Right forelimb (tissue), 1 donor: ENCODE measurements at places on chromosomes 2 and 18.

DNA sequence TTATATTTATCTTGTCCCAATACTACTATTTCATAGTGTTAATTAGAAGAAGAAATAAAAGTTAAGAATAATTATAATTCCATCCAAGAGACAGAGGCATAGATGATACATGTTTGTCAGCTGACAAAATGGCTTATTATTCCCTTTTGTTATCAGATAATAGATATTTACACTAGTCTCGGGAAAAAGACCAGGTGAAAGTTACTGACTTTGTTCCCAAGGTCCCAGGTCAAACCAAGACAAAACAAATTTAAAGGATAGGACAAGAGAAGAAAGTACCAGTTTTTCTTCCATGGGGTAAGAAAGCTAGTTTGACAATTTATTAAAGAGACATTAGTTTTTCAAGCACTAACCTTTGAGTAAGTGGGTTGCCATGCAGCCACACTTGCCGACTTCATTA is 73.2 kb downstream of the TTN start:
- no peak for DNase-seq

DNA sequence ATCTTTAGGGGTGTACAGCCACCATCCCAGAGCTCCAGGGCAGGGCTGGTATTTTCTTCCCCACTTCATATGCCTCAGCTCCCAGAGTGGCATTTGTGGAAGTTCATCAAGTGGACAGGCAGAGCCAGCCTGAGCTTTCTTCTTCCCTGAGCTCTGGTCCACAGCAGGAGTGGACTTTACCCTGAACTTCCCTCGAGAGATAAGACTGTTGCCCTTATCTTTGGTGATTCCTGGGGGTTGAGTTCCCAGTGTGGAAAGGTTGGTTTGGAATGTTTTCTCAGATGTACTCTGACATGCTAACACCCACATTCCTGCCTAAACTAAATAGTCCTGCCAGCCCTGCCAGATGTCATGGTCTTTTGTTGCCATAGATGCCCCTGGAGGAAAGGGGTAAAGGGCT is 62.0 kb upstream of the LGALSL start:
- DNase-seq, result no peak

- DNase-seq, result peak; percentile 50
Observed at GRCh38 chr2:172101821-172102390, 794 bp downstream of the DLX2 start.

- no peak for DNase-seq
Observed at GRCh38 chr2:165959371-165959770, 5.8 kb upstream of the TTC21B start.

- no peak for DNase-seq
Observed at GRCh38 chr2:159457589-159457988, 158.8 kb downstream of the BAZ2B start.

GRCh38 chr2:28349546-28350165 is 43.0 kb upstream of the FOSL2 start:
- DNase-seq, result peak; percentile 22

- peak; percentile 59 for DNase-seq
Observed at GRCh38 chr2:38505779-38506178, 96.9 kb downstream of the HNRNPLL start.

DNA sequence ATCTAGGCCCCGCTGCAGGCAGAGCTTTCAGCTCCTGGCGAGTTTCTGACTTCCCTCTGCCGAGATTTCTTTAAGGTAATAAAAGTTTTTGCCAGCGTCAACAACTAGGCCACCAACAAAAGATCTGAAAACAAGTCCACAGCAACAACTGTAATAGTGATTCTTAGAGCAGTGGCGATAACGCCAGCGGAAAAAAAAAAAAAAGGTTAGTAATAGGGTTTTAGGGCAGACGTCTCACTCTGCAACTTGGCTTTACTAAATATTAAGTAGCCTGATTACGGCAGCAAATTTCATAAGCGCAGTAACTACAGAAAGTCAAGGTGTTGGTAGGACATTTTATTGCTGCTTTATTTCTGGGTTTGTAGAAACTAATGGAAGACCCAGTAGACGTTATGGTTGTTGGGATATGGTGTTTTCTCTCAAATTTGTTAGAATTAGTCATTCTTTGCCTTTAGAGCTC is 481 bp downstream of the SLC30A6 start:
- no peak for DNase-seq

DNA sequence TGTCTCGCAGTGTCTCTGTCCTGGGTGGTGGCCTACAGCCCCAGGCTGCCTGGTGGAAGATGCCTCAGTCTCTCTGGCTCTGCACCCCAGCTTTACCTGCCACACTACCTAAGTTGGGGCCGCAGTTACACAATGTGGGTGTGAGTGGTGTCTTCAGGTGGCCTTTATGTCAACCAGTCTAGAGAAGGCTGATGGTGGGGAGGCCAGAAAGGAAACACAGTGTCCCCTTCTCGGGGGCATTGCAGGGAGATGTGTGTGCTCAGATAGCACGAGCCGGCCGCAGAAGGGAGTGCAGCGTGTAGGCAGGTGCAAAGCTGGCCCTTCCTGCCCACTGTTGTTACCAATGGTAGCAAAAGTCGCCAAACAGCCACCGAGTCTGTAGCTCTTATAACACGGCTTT is 216.1 kb downstream of the SH3RF3 start:
- no peak for DNase-seq

DNA sequence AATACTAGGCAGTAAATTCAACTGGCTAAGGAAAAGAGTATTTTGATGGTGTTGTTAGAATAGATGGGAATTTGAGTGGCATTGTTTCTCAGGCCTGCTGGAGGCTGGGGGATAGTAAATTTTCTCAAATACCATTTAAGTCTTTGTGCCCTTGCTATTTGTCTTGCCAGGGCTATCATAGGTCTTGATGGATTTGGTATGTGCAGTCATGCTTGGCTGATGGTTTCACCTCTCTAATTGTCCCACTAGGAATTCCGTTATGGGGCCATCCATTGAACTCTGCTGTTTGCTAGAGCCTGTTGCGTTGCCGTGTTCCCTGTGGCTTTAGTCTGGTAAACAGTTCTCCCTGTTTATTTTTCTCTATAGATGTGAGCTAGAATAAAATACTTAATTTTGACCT is 438.1 kb upstream of the FAM98A start:
- no peak for DNase-seq
